ENCODE measurements at places on chromosomes 16 and 17.
A peak's percentile ranks its signal among the peaks of the same experiment; 100 is the strongest.

GRCh38 chr17:2958706-2959222 is 104.6 kb downstream of the OR1D5 start:
- no peak for DNase-seq

DNA sequence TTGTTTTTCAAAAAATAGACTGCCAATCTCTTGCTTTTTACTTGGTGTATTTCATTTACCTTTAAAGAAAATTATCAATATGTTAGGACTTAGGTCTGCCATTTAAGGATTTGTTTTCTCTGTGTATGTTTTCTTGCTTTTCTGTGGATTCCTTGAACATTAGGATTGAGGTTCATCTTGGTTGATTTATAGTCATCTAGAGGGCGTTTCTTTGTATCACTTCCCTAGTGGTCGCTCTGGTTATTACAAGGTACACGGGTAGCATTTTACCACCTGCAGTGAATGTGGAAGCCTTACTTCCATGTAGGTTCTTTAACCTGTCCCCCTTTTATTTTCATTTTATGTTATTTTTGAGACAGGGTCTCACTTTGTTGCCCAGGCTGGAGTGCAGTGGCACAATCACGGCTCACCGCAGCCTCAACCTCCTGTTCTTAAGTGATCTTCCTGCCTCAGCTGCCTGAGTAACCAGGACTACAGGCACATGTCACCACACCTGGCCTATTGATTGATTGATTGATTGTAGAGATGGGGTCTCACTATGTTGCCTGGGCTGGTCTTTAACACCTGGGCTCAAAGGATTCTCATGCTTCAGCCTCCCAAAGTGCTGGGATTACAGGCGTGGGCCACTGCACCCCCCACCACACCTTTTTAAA is 35.2 kb upstream of the CBX4 start:
- DNase-seq: no peak

- DNase-seq: no peak
Observed at GRCh38 chr17:77436058-77436442, 295.3 kb downstream of the SEC14L1 start.

GRCh38 chr17:79799538-79800324 is 2.9 kb upstream of the CBX8 start:
- DNase-seq: no peak

DNA sequence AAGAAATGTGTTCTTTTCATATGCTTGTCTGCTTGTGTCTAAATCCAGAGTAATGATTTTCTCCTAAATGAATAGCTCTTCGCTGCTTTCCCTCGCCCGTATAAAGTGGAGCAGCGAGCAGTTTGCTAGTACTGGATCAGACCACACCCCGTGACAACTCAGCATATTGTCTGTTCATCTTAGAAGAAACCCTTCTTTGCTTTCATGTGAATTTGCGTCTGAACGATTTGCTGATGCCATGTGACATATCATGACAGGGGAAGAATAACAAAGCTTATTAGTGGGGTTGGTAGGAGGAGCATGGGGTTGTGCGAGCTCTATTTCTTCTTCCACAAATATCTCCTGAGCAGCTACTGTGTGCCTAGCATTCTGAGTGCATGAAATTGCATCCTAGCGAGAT is 44.1 kb upstream of the CACNG4 start:
- DNase-seq: no peak

GRCh38 chr16:11543661-11544393 is 42.9 kb downstream of the LITAF start:
- no peak for DNase-seq

- no peak for DNase-seq
Observed at GRCh38 chr17:41653892-41654677, 29.7 kb upstream of the KRT17 start.

DNA sequence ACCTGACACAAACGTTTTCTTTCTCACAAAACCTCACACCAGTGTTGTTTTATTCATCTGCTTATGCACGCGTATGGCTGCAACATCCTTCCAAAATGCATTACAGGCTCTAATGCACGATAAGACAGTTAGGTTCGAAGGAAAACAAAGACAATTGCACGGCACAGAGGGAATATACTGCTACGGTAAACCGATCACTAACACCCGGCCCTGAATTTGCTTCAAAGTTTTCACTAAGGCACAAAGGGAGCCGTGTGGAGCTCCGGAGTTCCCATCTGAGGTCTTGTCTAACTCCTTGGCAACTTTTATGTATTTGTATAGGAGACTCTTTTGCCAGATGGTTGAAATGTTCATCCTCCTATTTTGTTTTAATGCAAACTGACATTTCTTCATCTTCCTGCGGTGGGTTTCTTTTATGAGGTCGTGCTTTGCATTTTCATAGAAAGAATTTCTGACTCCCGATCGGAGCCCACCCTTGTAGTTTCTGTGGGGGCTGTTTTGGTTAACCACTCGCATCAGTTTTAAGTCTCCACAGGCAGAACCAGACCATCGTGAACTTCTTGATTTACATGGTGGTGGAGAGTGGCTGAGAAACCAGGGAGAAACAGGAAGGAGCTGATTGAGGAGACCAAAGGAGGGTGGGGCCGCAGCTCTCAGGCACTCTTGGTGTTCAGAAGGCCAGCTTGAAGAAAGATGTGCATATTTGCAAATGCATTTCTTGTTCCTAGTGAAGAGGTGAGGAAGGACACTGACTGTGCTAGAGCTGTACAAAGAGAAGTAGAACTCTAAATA is 516.8 kb downstream of the MAF start:
- no peak for DNase-seq

GRCh38 chr16:28858421-28858820 is 5.2 kb upstream of the SH2B1 start:
- no peak for DNase-seq

- no peak for DNase-seq
Observed at GRCh38 chr17:57895382-57896060, 45.7 kb upstream of the MRPS23 start.

DNA sequence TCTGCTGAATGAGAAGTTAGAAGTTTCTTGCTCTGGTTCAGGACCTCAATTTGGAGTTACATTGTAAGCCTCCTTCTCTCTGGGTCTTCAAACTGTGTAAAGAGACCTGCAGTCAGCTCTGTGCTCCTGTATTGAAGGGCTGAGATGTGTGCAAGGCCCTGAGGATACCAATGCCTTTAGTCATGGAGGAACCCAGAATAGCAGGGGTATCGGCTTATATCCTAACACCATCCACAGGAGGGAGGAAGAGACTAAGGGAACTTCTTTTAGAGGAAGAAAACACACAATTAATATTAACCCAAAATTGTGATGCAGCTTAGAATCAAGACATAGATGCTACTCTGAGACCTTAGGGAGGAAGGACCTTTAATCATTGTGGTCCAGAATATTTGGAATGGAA is 36.5 kb downstream of the GLP2R start:
- no peak for DNase-seq

GRCh38 chr17:16298140-16298662 is 55.1 kb downstream of the CENPV start:
- DNase-seq: no peak

GRCh38 chr16:3413730-3414379 is 12.8 kb downstream of the ZNF174 start:
- DNase-seq: no peak

GRCh38 chr17:68819465-68819864 is 135.7 kb downstream of the ABCA8 start:
- no peak for DNase-seq

DNA sequence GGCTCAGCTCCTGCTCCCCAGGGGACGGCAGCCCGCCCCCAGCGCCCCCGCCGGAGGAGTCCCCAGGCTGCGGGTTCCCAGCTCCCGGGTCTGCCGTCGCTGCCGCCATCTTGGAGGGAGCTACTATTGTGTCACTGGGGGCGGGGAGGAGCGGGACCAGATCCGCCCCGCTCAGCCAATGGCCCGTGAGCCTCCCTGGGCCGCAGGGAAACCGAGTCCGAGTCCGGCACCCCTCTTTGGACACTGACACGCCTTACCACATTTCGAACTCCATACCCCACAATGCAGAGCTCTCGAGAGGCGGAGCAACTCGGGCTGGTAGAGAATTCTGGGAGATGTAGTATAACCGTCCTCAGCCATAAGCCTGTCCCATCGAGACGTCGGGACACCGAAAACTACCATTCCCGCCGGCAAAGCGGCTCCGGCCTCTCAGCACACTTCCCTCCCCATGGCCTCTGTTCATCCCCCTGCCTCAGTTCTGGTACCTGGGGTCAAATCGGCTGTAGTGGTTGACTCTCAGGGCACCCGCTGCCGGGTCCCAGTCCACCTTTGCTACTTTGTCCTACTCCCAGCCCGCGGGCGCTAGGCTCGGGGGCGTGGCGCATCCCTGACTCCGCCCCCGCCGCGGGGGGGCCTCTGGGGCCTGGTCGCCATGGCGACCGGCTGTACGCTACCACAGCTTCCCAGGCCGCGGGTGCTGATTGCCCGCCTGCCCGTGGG is at the start of the genes RANBP10 and TSNAXIP1:
TSS of gene RANBP10 (minus strand) at position 133 of the 720 bp plus-strand sequence. CDS start at position 109, 24 bp downstream.
TSS of gene TSNAXIP1 (plus strand) at position 462 of the 720 bp plus-strand sequence. CDS start 261 bp downstream, outside the sequence.
- peak; percentile 86 for DNase-seq

- no peak for DNase-seq
Observed at GRCh38 chr17:43631429-43631828, 30.3 kb downstream of the MEOX1 start.

DNA sequence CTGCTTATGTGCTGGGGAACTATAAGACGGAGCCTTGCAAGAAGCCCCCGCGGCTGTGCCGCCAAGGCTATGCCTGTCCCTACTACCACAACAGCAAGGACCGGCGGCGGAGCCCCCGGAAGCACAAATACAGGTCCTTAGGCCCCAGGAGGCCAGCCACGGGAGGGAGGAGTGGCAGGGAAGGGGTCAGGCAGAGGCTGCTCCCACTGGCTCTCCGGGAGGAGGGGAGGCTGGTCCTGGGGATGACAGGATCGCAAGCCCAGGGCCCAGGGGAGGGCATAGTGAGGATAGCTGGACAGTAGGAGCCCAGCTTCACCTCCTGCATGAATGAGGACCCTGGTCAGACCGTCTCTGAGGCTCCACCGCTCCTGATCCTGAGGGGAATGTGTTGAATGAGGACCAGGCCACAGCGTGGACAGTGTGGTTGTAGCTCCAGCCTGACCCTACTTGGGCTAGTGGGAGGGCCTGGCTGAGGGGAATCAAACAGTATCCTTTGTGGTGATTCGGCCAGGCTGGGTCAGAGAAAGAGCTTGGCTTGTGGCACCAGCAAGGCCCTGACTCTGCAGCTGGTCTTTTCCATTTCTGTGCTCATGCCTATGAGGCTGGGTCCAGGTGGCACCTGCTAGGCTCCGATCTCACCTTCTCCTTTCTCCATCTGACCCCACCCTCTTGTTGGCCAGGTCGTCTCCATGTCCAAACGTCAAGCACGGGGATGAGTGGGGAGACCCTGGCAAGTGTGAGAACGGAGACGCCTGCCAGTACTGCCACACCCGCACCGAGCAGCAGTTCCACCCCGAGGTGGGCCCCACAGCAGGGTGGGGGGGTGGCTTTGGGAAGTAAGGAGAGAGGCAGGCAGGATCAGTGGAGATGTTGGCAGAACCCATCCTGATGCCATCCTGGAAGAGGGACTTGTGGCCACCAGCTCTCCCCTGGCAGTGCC is 28.7 kb downstream of the UNK start:
- no peak for DNase-seq

GRCh38 chr17:75146592-75146991 is 7.7 kb downstream of the JPT1 start:
- no peak for DNase-seq

DNA sequence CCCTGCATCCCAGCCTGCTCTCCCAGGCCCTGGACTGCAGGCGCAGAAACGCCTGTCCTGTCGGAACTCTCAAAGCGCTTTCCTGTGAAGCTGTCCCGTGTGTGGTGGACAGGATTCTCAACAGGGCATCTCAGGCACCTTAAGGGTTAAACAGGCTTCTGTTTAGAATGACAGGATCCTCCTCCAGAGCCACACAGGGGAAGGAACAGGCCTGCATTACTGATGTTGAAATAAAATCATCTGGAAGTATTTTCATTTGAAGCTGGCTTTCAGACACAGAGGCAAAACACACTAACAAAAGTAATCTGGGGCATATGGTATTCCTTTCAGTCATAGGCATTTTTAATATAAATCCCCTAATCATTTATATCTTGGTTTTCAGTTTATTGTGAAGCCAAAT is 7.4 kb downstream of the HS3ST3A1 start:
- DNase-seq: no peak

DNA sequence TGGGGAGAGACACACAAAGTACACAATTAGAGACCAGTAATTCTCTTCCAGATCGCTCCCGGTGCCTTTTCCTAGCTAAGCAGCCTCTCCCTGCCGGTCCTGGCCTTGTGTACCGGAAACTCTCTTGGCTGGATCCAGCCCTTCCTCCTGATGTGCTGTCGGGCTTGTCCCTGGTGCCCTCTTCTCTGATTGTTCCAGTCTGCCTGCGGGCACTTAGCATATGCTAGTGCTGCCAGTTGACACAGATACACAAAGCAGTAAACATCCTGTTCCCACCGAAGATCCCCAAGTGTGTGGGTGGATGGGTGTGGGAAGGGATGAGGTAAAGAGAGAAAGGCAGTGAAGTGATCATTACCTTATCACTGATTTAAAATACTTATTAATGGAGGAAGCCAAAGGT is 9.7 kb downstream of the HS3ST3B1 start:
- DNase-seq: no peak

DNA sequence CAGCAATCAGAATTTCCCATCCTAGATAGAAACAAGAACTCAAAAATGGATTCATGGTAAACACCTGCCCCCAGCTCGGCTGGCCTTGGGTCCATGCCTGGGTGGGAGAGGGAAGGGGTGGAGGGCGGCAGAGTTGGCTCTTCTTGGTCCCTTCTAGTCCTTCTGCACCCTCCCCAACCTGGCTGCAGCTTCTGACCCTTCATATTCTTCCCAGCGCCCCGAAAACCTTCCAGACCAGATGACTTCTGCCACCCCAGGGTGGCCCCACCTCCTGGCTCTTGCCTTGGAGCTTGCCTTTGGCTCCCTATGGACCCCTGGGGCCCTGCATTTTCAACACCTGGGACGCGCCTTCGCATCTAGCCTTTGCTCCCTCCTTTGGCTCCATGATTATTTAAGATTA is 5.4 kb upstream of the GJD3 start:
- no peak for DNase-seq

DNA sequence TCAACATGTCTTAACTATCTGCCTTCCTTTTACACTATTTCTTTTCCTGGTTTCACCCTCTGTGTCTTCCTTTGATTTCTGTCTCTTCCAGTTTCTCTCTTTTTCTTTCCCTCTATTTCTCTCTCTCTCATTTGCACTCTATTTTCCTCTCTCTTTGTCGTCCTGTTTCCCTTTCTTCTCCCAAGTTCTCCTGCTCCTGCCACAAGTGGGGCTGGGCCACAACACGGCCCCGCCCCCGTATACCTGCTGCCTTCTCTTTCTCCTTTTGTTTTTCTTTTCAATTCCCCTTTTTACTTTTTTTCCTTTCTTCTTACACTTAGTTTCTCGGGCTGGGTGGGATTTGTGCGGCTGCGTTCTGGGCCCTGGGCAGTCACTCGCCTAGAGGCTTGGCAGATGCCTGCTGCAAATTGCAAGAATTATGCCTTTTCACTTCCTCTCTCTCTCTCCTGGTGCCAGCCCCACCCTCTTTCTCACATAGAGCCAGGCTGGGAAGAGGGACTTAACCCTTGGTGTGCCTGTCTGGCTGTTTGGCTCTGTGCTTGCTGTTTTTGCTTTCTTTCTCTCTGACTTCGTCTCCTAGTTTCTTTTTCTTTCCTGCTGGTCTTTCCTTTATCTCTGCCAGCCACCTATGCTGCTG is 2139.4 kb downstream of the TP53TG3F start:
- DNase-seq: no peak

Measured in stimulated activated CD4-positive, alpha-beta T cell treated with anti-CD3 and anti-CD28 coated beads, Interleukin-1b, Interleukin-23, amount 100 ng/mL, for 1 hour (primary cell).